ENCODE measurements at places on chromosomes 2 and 18. TPM values are rescaled to one million over a fixed set of nuclear protein-coding genes. Genes with fewer than 3 reads are reported as not detected.

DNA sequence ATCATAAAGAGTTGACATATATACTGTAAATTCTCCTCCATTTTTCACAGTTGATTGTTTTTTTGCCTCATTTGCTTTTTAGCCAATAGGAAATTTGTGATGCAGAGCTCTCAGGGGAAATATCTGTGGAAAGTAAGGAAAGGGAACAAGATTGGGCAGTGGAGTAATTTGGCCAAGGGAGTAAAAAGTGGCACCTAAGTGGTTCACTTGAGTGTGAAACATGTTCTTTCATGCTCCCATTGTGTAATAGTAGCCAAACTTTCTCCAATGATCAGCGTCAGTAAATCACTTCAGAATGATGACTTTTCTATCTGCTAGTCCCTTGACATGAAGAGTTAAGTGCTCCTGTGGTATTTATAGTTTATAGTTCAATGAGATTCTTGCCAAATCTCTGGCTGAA is 141.9 kb upstream of the KCNJ3 start:
- H3K27ac ChIP-seq: no peak overlapping the region
- H3K4me1 ChIP-seq: no peaks in the 10 kb centered on the region
- no peaks in the 10 kb centered on the region for H3K36me3 ChIP-seq
- no peak for DNase-seq

DNA sequence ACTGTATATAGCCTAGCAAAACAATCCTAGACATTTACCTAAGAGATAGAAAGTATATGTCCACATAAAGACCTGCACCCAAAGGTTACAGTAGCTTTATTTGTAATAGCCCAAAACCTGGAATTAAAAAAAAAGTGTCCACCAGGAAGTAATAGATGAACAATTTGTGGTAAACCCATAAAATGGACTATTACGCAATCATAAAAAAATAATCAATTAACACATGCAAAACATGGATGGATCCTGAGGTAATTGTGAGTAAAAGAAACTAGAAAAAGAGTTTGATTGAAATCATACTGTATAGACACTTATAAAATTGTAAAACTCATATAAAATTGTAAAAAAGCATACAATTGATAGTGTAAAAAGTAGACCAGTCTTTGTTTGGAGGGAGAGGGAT is 673.0 kb upstream of the ZNF804A start:
- DNase-seq: no peak
- H3K4me3 ChIP-seq: no peak overlapping the region
- no peaks in the 10 kb centered on the region for H3K36me3 ChIP-seq
- H3K27ac ChIP-seq: no peak overlapping the region

RND3 gene
- not detected for total RNA-seq

NTSR2 gene
- total RNA-seq: not detected
